Muscle of leg (tissue), 16 donors: ENCODE measurements at places on chromosomes 13 and 19. TPM values are rescaled to one million over a fixed set of nuclear protein-coding genes. Genes with fewer than 3 reads are reported as not detected.

The PTGIR gene
- 3.4 TPM for polyA plus RNA-seq

The ACP7 gene
- 0.08 TPM for polyA plus RNA-seq

The ZNF534 gene
- 0.70 TPM for polyA plus RNA-seq

The PSG6 gene
- polyA plus RNA-seq: 0.13 TPM

The SBK3 gene
- polyA plus RNA-seq: 0.29 TPM

The ATP8A2 gene
- polyA plus RNA-seq: 2.0 TPM

- no peak for DNase-seq
These were observed 60.7 kb downstream of the KLF2 start for GRCh38 chr19:16385296-16385695.

- DNase-seq: no peak
These were observed 1.3 kb downstream of the UBE2S start for GRCh38 chr19:55406091-55406825.

GRCh38 chr13:99969453-99969918 lies 2.1 kb downstream of the ZIC5 start:
- DNase-seq: no peak

DNA sequence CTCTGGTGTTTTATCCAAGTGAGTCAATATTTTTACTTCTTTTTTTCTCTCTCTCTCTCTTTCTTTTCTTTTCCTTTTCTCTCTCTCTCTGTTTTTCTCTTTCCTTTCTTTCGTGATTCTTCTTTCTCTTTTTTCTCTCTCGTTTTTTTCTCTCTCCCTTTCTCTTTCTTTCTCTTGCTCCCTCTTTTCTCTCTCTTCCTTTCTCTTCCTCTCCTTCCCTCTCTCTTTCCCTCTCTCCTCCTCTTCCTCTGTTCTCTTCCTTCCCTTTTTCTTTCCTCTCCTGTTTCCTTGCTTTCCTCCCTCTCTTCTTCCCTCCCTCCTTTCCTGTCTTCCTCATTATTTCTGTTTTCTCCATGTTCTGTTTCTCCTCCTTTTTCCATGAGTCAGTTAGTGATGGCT lies 641.5 kb downstream of the FGF9 start:
- no peak for DNase-seq

- no peak for DNase-seq
These were observed 40.2 kb downstream of the CCNE1 start for GRCh38 chr19:29851769-29852521.

DNA sequence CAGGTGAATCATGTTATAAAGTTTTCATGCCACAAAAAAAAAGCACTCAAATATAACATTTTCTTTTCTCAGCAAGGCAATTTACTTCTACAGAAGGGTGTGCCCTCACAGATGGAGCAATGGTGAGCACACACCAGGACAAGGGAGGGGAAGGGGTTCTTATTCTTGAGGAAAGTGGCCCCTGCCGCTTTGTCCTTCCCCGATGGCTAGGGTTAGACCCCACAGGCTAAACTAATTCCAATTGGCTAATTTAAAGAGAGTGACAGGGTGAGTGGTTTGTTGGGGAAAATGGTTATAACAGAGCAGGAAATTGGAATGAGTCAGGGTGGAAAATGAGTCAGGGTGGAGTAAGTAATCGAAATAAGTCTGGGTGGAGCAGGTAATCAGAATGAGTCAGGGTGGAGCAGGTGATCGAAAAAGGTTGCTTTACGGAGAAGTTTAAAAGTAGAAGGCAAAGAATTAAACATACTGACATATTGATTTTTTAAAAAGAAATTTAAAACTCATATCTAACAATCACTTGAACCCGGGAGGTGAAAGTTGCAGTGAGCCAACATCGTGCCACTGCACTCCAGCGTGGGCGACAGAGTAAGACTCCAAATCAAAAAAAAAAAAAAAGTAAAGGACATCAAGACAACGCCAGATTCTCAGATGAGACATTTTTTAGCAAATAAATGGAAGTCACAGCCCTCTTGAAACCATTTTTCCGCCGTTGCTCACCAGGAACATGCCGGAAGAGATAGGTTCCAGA lies 813 bp downstream of the ZNF562 start:
- DNase-seq: peak; percentile 7

GRCh38 chr13:23344931-23345595 lies 88.4 kb downstream of the SACS start:
- no peak for DNase-seq

GRCh38 chr13:76610819-76611415 lies 275.3 kb downstream of the KCTD12 start:
- no peak for DNase-seq

GRCh38 chr19:42293540-42293939 lies 8.4 kb upstream of the PRR19 start:
- no peak for DNase-seq

DNA sequence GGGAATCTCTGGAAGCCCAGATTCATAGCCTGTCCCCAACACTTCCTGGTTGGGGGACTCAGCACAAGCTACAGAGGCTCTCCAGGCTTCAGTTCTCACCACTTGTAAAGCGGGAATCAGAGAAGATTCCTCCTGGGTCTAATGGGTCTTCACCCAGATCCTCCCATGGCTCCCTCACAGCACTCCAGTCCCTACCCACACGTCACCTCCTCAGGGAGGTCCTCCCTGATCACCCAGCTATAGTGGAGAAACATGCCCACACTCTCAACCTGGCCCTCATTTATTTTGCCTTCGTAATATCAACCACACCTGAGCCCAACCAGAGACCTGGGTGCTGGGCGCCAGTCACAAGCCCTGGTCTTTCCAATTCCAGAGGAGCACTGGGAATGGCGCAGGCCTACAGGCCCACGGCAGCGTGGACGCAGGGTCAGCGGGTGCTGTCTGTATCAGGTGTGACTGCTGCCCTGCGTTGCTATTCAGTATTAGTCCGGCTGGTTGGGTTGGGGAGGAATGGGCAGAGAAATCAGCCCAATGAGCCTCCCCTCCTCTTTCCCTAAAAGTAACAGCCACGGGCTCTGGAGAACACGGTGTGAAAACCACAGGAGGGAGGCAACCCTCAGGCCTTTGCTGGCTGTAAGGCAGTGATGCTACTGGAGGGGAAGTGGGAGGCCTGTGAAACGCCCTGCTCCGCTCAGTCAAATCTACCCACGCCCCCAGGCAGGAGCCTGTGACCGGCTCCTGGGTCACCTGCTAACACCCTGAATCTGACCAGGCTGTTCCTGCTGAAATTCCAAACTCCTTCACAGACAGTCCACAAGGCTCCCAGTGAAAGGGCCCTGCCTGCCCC lies 5.2 kb downstream of the AKT2 start:
- DNase-seq: no peak

DNA sequence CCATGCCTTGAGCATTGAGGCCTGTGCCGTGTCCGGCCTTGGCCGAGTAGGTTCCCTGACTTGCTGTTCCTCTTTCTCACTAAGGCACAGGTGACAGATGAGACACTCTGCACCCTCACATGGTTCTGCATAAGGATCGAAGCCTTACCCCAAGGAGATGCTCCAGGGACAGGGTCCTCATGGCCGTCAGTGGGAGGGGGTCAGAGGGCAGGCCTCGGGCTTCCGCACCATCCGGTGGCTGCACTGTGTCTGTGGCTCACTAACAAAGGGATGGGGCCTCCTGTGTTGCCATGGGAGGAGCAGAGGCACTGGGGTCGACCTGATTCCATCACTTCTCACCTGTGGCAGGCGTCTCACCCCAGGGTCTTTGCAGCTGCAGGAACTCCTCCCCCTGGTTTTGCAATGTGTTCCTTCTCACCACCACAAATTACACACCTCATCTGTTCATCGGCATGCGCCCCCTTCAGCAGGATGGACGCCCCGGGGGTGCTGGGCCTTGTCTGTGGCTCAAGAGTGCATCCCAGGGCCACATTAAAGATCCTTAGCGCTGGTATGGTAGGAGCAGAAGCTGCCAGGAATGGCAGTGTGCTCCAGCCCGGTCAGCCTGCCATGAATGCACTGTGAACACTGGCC lies 113.3 kb upstream of the SOX1 start:
- no peak for DNase-seq

DNA sequence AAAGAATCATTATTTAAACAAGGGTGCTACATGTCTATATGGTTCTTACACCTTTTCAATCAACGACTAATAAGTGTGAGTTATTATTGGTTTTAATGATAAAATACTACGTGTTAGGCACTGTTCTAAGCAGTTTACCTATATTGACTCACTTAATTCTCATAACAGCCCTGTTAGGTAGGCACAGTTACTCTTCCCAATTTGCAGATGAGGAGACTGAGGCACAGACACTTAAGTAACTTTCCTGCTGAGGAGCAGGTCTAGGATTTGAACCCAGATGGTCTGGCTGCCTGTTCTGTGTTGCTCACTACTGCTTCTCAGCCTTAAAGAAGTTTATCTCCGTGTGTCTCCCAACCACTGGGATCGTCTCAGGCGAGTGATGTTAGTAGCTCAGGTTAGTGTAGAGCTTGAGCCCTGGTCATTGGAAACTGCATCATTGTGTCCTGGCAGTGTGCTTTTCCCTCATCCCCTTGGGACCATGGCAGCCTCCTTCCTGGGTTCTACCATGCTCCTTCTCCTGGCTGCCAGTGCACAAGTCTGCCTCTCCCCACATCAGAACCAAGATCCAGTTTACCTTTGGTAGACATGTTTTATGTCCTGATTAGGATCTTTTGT lies 10.9 kb downstream of the UBAC2 start:
- DNase-seq: no peak

DNA sequence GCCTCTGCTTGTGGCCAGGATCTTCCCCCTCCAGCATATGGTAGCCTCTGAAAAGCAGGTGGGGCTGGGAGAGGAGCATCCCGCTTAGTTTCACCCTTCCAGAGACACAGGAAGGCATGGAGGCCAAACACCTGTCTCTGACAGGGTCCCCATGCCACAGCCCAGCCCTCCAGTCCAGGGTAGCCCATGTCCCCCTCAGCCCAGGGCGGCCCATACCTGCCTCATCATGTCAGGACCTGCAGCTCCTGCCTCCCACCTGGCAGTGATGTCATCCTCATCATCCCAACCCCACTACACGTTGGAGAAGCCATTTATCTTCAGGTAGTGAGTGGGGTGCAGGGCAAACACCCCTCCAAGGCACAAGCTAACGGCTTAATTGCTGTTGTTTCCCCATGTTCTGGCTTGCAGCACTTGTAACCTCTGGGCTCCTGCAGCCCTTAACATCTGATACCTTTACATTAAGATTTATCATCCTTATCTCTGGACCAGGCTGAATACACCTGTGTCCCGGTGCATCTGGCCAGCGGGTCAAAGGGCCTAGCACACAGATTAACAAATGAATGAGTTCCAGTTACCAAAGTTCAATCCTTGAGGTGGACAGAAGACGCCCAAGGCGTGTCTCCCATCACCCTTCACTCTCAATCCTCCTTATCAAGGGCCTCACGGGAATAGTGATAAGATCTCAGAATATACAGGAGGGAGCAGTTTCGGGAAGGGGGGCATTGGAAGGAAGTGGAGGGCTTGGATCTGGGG lies 22.2 kb downstream of the ZNF175 start:
- DNase-seq: no peak

GRCh38 chr13:50927701-50928100 lies 18.1 kb downstream of the RNASEH2B start:
- DNase-seq: no peak

DNA sequence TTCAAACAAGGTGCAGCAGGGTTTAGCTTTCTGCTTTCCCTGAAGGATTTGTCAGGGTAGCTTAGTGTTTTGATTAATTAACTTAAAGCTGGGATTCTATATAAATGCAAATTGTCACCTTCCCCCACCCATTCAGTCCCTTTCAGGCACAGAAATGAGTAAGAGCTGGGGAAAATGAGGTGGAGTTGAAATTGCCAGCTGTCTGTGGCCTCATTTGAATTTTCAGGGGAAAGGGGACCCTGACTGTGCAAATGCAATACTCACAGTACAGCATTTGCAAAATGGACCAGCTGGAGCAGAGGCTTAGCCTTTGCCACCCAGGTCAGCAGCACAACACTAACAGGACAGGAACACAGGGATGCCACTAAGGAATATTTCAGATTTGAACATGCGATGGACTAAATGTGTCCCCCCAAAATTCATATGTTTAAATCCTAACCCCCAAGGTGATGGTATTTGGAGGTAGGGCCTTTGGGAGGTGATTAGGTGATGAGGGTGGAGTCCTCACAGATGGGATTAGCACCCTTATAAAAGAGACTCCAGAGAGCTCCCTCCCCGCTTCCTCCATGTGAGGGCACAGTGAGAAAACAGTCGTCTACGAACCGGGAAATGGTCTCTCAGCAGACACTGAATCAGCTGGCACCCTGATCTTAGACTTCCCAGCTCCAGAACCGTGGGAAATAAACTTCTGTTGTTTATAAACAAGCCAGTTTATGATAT lies 59.5 kb upstream of the CYSLTR2 start:
- DNase-seq: no peak

DNA sequence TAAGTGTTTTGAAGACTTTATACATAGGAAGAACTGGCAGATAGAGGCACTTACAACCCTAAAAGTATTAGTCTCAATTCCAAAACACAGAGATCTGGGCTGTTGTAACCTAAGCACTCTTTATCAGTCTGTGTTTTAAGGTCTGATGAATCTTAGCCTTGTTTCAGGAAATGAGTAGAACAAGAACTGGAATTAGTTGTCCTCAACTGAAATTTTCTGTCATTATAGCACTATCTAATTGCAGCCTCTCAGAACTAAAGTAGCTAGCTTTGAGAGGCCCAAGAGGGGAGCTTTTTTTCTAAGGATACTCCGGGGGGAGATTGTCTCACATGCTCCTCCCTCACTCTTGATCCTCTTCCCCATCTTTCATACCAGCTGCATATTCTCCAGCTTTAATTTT lies 13.1 kb downstream of the HNRNPM start:
- DNase-seq: no peak

GRCh38 chr13:87444135-87444534 lies 227.0 kb upstream of the SLITRK5 start:
- DNase-seq: no peak

- peak; percentile 45 for DNase-seq
These were observed 43.9 kb downstream of the SIAH3 start for GRCh38 chr13:45807520-45808099.

DNA sequence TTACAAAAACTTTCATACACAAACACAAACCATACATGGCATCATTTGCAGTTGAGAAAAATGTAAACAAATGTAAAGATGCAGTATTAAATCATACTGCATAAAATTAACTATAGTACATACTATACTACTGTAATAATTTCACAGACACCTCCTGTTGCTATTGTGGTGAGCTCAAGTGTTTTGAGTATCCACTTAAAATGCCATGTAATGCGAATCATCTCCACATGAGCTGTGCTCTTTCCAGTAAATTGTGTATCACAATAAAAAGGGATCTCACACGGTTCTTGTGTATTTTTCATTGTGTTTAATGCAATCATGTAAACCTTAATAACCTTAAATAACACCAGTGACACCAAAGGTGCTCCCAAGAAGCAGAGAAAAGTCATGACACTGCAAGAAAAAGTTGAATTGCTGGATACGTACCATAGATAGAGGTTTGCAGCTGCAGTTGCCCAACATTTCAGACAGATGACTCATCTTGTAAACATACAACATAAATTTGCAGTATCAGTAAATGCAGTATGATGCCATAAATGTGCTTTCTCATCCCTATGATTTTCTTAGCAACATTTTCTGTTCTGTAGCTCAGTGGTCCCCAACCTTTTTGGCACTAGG lies 166.6 kb downstream of the RAP2A start:
- no peak for DNase-seq

DNA sequence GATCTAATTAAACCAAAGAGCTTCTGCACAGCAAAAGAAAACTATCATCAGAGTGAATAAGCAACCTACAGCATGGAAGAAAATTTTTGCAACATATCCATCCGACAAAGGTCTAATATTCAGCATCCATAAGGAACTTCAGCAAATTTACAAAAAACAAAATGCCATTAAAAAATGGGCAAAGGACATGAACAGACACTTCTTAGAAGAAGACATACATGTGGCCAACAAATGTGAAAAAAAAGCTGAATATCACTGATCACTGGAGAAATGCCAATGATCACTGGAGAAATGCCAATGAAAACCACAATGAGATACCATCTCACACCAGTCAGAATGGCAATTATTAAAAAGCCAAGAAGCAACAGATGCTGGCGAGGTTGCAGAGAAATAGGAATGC lies 32.5 kb downstream of the ZNF582 start:
- no peak for DNase-seq
